T-helper 1 cell (primary cell): ENCODE measurements at places on chromosomes 7 and 10.

GRCh38 chr7:129969881-129970446 lies 17.2 kb upstream of the UBE2H start:
- DNase-seq: no peak

GRCh38 chr7:108063520-108063933 lies 60.6 kb upstream of the LAMB1 start:
- DNase-seq: no peak

GRCh38 chr7:94297397-94297838 lies 97.3 kb upstream of the COL1A2 start:
- no peak for DNase-seq

GRCh38 chr10:89115876-89116627 lies 91.1 kb downstream of the CH25H start:
- DNase-seq: no peak

DNA sequence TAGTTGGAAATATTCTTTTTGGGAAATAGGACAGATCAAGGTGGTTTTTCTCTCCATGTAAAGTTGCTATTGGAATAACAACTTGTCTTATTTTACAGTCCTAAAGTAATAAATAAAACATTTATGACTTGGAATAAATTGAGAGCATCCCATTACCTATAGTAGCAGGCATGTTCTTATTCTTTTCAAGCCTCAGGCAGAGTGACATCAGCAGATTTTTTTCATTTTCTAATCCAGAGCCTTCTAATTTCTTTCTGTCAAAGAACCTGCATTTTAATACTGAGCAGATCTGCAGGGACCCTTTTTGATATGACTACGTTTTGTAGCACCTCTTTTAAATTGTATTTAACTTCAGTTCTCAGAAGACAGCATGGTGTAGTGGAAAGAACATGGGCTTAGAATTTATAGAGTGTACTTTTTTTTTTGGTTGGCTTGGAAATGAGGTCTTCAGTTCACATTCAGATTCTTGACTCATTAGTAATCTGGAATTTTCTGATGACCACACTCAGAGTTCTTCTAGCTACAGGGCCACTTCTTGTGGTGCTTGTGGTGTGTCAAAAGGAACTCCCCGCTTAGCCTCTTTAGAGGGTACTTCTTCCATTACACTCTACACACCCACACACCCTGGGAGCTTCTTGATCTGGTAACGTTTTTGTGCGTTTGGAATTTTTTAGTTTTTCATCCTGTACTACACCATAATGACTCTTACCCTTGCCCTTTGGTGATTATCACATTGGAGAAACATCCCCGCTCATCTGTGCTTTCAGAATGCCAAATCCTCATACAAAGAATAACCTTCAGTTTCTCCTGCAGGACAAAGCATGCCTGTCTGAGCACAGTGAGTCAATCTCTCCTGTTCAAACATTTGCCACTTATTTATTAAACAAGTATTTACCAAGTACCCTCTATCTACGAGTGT lies 34.6 kb downstream of the AGK start:
- no peak for DNase-seq

- DNase-seq: no peak
Measured at GRCh38 chr7:38306171-38306570, 32.7 kb upstream of the TARP start.

DNA sequence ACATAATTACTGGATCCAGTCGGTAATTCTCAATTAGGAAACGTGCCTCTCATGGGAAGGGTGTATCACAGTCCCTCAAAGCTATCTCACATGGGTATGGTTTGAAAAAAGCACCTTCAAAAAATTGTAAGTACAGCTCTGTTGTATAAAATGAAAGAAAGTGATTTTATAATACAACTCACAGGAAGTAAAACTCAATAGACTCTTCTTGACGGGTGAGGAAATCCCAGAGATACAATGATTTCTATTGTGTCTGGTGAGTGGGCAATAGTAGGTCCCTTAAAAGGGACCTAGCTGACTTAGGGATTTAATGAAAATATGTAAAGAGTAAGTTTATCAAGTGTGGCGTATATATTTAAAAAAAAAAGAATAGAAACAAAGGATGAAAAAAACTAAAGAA lies 27.0 kb downstream of the TASOR2 start:
- DNase-seq: no peak

- no peak for DNase-seq
Measured at GRCh38 chr7:136698977-136699376, 169.5 kb upstream of the CHRM2 start.

DNA sequence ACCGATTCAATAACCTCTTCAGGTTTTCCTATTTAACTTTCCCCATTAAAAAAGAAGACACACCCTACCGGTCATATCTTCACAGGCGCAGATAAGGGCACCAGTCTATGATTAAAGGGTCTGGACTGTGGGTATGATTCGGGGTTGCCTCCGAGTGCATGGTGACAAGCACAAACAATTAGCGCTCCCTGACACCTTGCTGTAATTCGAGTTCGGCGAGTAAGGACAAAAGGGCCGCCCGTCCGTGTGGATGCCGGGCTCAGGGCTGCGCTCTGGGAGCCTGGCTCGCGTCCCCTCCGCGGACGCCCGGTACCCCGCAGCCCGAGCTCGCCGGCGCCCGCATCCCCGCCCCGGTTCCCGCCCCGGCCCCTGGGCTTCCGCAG lies 111.9 kb upstream of the RHEB start:
- DNase-seq: no peak

- DNase-seq: no peak
Measured at GRCh38 chr7:78115876-78116275, 317.3 kb downstream of the PHTF2 start.

- DNase-seq: peak; percentile 61
Measured at GRCh38 chr7:4775848-4776623, 613 bp downstream of the AP5Z1 start.

DNA sequence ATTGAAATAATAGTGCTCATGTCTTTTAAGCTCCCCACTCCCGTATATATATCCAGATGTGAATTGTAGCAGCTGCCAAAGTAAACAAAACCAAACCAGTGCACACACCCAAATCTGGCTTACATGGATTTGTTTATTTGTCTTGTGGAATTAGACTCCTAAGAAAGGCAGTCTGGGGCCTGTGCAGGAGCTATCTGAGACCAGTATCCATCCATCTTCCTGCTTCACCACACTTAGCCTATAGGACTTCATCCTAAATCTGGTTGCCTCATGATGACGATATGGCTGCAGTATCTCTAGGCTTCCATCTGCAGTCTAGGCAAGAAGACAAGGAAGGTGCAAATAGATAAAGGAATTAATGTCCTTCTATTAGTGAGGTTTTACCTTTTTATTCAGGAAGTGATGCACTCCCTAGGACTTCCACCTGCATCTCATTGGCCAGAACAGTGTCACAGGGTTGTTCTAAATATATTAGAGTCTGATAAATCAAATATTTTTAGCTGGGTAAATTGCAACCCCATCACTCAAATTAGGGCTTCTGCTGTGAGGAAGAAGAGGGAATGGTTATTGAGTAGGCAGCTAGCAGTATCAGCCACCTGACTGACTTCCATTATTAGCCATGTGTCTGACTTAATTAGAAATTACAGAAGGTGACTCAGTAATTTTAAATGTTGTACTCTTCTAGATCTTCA lies 6.0 kb downstream of the WIPF3 start:
- no peak for DNase-seq
